ENCODE measurements at places on chromosomes 6 and 20.

GRCh38 chr6:157107915-157108651 is 215.2 kb downstream of the TMEM242 start:
- DNase-seq = no peak

- no peak for DNase-seq
Observed at GRCh38 chr6:99608059-99608885, 1.6 kb downstream of the PRDM13 start.

DNA sequence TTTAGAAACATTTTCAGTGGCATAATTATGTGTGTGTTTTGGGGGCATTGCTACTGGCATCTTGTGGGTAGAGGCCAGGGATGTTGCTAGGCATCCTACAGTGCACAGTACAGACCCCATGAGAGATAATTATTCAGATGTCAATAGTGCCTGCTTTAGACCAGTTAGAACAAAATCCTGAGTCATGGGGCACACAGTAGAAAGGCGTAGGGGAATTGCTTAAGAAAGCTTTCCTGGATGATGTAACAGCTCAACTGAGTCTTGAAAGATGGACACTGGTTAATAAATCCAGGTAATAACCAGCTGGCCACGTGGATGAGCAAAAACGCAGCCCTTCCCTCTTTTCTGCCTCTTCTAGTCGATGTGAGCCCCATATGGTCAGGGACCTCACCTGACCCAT is 51.1 kb downstream of the KCNB1 start:
- no peak for DNase-seq

- DNase-seq = no peak
Observed at GRCh38 chr20:14861028-14861699, 523.8 kb upstream of the FLRT3 start.

DNA sequence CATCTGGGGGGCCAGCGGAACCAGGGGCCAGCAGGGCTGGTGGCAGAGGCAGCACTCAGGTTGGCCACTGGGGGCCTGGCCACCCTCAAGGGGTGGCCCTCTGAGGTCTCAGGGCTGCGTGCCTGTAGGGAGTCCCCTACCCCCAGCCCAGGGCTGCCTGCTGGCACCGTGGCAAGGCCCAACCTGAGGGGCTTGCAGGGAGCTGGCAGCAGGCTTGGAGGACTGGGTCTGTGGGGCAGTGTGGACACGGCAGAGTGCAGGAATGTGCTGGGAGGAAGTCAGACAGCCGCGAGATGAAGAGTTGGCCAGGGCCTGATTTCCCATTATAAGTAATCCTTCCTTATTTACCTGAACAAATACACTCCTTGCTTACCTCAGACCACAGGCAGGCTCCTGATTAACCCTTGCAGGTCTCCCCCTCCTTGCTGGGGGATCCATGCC is at the start of gene SPDEF:
TSS of gene SPDEF (minus strand) at position 299 of the 441 bp plus-strand sequence. CDS start 11,874 bp downstream, outside the sequence.
- DNase-seq = no peak
